ENCODE measurements at places on chromosomes 13 and 19.

DNA sequence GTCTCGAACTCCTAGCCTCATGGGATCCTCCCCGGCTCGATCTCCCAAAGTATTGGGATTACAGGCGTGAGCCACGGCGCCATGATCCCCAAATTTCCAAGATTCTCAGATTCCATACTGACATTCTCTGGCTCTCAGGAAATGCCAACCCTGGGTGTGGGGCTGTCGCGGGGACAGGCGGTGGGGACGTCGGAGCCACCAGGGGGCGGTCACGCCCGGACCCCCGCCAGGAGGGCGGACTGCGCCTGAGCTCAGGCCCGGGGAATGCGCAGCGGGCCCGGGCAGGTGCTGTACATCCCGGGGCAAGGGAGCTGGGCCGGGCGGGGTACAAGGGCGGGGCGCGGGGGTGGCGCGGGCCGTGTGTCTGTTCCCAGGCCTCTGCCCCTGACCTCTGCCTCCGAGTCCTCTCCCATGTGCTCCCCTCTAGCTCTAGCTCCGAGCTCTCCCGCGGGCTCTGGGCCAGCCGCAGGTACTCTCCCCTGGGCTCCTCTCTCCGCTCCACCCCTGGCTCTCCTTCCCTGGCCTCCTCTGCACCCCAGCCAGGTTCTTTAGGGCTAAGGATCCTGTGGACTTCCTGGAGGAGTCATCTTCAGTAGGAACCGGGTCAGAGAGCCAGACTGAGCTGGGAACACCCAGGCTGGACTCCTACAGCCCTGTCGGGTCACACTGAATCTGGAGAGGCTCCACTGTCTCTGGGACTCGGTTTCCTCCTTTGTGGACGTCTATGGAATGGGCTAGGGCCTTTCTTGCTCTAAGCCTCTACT lies 2.4 kb downstream of the PPP1R13L start:
- peak; percentile 81 for DNase-seq

DNA sequence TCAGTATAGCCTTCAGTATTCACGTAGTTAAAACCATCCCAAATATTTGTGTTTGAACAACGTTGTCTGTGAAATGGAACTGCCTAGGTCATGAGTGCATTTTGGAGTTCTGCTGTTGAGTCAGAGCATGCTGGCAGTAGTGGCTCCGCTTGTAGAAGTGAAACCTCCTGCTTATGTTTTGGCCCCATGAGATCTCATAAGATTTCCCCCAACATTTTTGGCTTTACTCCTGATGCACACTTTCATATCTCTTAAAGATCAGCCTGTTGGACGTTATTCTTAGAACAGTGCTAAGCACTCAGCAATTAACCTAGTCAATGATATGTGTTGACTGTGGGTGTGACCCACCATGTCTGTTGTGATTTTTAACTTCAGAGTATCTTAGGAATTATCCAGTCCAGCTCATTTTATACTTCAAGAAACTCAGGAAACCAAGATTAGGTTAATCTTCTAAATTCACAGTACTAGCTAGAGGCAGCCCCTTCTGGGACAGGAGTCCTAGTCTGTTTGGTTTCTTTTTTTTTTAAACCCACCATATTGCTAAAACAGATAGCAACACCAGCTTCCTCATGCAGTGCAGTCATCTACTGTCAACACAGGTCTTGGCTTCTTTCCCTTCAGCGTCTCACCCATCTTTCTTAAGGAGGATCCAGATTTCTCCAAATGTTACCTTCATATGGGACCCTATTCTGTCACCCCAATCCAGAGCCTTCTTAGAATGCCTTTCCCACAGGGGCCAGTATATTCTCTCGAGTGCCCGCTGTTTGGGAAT lies 26.2 kb downstream of the RAP2A start:
- DNase-seq: peak; percentile 47

DNA sequence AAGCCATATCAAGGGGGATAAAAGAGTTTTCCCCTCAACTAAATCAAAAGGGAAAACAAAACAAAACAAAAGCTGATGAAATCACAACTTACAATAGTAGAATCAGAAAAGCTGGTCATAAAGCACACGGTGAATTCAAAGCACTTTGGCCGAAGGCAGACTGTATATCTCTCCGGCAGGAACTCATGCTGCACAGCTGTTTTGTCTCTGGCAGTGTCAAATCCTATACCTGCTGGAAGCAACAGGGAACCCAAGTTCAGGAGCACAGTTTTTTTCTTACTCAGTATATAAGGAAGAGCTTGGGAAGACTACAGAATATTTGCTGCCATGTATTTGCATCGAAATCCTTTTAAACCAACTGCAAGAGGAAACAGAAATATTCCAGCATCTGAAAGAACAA lies 213.7 kb downstream of the RFC3 start:
- DNase-seq: no peak

GRCh38 chr13:68128297-68128915 lies 898.3 kb upstream of the PCDH9 start:
- DNase-seq: no peak

DNA sequence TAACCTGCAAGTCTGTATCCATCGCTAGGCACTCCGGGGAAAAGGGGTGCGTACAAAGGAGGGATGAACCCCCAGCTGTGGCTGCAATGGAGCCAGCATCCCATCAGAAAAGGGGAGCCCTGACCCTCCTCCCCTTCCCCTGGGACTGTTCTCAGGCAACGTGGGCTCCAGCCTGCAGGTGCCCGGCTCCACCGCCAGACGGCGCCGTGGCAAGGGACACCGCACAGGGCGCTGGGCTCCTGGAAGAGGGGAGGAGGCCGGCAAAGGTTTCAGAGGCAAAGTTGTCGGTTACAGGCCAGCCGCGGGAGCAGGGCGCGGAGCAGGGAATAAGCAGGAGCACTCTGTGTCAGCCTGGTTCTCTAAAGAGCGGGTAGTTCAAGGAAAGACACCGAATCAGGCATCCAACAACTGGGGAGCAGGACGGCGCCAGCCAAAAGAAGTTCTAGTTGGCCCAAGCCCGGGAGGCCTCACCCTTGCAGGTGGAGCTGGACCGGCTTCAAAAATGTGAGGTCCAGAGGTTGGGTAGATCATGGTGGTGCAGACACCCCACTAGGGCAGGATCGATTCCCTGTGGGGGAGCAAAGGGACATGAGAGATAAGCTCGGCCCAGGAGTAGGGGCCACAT lies 53.0 kb upstream of the ATP12A start:
- DNase-seq: peak; percentile 46

- peak; percentile 73 for DNase-seq
These were observed 20.8 kb downstream of the RASA3 start for GRCh38 chr13:114111577-114111976.

DNA sequence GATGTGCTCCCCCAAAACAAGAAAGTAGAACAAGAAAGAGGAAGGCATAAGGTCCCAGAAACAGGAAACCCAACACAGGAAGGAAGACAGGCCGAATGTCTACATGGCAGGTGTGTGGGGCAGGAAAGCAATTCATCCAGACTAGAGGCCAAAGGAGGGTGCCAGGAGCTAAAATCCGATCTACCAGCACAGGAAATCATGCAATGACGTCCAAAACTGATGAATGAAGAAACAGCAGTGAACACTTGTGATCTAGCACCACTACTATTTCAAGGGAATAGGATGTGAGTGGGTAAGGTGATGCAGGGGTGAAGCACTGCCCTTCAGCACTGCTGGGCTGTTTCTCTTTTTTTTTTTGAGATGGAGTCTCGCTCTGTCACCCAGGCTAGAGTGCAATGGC lies 59.1 kb downstream of the DOCK9 start:
- peak; percentile 35 for DNase-seq

DNA sequence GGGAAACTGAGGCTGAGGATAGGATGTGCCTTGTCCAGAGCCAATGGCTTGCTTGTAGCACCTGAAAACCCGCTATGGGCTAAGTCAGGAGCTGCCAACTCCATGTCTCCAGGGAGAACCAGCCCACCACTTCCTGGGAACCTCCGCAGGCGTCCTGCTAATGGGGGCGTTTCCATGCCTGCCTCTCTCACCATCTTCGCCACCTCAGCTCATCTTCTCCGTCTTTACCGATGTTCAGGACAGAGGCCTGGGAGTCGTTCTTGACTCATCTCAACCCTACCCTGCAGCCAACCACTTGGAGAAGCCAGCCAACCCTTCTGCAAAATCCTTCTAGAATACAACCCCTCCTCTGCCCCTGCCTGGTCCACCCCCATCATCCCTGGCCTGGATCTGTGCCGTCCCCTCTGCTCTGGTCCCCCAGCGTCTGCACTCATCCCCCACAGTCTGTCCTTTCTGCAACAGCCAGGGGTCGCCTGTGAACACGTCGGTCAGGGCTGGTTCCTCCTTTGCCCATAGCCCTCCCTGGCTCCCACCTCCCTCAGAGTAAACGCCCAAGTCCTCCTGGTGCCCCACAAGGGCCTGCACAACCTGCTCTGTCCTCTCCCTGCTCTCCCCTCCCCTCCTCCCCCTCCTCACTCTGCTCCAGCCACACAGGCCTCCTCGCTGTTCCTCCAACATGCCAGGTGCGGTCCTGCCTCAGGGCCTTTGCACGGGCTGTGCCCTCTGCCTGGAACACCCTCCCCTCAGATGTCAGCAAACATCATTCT lies 31.0 kb downstream of the PTPRS start:
- DNase-seq: peak; percentile 44

- no peak for DNase-seq
These were observed 13.1 kb upstream of the HOMER3 start for GRCh38 chr19:18954094-18954493.

- DNase-seq: no peak
These were observed 13.7 kb downstream of the FXYD5 start for GRCh38 chr19:35168196-35168595.

- peak; percentile 78 for DNase-seq
These were observed 35.7 kb downstream of the TSKS start for GRCh38 chr19:49727217-49728030.
